ENCODE measurements at places on chromosomes 1 and 21.

GRCh38 chr1:180842052-180842451 is 70.6 kb upstream of the KIAA1614 start:
- peaks cover 13% of the 10 kb centered on the region for H3K4me1 ChIP-seq
- H3K4me3 ChIP-seq: no peak overlapping the region
- no peaks in the 10 kb centered on the region for H3K36me3 ChIP-seq
- no peaks in the 10 kb centered on the region for H3K27me3 ChIP-seq
- no peak overlapping the region for H3K27ac ChIP-seq
- DNase-seq: no peak

GRCh38 chr1:179251675-179252074 is 22.2 kb upstream of the ABL2 start:
- DNase-seq: no peak
- no peaks in the 10 kb centered on the region for H3K4me1 ChIP-seq
- H3K27me3 ChIP-seq: no peaks in the 10 kb centered on the region
- no peak overlapping the region for H3K27ac ChIP-seq
- no peak overlapping the region for H3K4me3 ChIP-seq

GRCh38 chr1:54825696-54826095 is 24.6 kb upstream of the TTC22 start:
- DNase-seq: peak; percentile 44
- H3K4me3 ChIP-seq: no peak overlapping the region
- no peaks in the 10 kb centered on the region for H3K4me1 ChIP-seq
- H3K36me3 ChIP-seq: no peaks in the 10 kb centered on the region
- no peaks in the 10 kb centered on the region for H3K27me3 ChIP-seq
- no peak overlapping the region for H3K27ac ChIP-seq

- peaks cover 14% of the 10 kb centered on the region for H3K4me1 ChIP-seq
- no peaks in the 10 kb centered on the region for H3K36me3 ChIP-seq
- H3K27ac ChIP-seq: peak overlapping the region; percentile 69
- peak overlapping the region; percentile 68 for H3K4me3 ChIP-seq
- DNase-seq: no peak
- no peaks in the 10 kb centered on the region for H3K27me3 ChIP-seq
Measured at GRCh38 chr1:212034516-212035122, 738 bp downstream of the INTS7 start.

- H3K36me3 ChIP-seq: no peaks in the 10 kb centered on the region
- DNase-seq: no peak
- H3K27me3 ChIP-seq: no peaks in the 10 kb centered on the region
- no peak overlapping the region for H3K27ac ChIP-seq
- H3K4me3 ChIP-seq: no peak overlapping the region
Measured at GRCh38 chr1:30345491-30346130, 377.8 kb downstream of the MATN1 start.

- peaks cover 6% of the 10 kb centered on the region for H3K36me3 ChIP-seq
- H3K27me3 ChIP-seq: no peaks in the 10 kb centered on the region
- H3K27ac ChIP-seq: no peak overlapping the region
- no peak for DNase-seq
- no peak overlapping the region for H3K4me3 ChIP-seq
- no peaks in the 10 kb centered on the region for H3K4me1 ChIP-seq
Measured at GRCh38 chr1:204997591-204998355, 45.2 kb upstream of the CNTN2 start.

GRCh38 chr1:1554926-1555915 is 14.8 kb upstream of the TMEM240 start:
- H3K36me3 ChIP-seq: no peaks in the 10 kb centered on the region
- H3K4me1 ChIP-seq: peaks cover 13% of the 10 kb centered on the region
- no peak overlapping the region for H3K27ac ChIP-seq
- no peak for DNase-seq

DNA sequence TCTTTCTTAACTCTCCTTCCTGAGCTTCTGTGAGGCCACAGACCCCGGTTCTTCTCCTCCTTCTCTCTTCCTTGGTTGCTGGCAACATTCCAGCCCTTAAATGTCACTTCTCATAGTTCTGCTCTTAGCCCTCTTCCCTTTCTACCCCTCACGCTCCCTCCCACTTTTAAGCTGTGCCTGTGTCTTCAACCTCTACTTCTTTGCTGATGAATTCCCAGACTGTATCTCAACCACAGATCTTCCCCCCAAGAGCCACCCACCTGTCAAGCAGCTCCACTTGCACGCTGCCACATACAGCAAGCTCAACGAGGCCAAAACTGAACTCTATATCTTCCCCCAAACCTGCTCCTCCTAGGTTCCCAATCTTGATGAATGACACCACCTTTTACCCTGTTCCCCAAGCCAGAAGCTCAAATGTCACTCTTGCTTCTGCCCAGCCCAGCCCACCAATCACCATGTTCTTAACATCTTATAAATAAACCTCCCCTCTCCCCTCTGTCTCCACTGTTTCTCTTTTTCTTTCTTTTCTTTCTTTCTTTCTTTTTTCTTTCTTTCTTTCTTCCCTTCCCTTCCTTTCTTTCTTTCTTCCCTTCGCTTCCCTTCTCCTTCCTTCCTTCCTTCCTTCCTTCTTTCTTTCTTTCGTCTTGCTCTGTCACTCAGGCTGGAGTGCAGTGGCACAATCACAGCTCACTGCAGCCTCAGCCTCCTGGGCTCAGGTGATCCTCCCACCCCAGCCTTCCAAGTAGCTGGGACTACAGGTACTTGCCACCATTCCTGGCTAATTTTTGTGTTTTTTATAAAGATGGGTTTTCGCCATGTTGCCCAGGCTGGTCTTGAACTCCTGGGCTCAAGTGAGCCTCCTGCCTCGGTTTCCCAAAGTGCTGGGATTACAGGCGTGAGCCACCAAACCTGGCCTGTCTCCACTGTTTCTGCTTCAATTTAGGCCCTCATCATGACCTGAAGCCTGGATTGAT is 19.8 kb upstream of the PTP4A2 start:
- H3K27ac ChIP-seq: no peak overlapping the region
- H3K4me3 ChIP-seq: no peak overlapping the region
- H3K36me3 ChIP-seq: no peaks in the 10 kb centered on the region
- no peak for DNase-seq
- H3K27me3 ChIP-seq: no peaks in the 10 kb centered on the region
